ENCODE measurements at places on chromosomes 5 and 9.

DNA sequence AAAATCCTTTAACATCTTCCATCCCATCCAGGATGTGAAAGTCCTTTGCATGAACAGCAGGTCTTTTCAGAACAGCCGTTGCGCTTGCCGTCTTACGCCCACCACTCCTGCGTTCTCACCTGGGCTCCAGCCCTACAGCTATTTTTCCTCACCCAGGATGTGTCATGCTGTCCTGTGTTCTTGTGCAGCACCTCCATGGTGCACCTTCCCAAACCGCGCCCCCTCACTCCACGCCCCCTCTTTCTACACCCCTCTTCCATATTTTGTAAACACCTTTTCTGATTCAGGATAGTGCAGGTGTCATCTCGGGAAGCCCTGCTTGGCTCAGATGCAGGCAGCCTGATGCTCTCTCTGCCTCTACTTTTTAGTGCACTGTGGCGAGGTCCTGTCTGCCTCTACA lies 18.4 kb downstream of the CAMK4 start:
- no peak for DNase-seq

- no peak for DNase-seq
Measured at GRCh38 chr5:95624368-95624767, 4.5 kb downstream of the GPR150 start.

- DNase-seq: no peak
Measured at GRCh38 chr5:62720031-62720441, 141.4 kb downstream of the LRRC70 start.

DNA sequence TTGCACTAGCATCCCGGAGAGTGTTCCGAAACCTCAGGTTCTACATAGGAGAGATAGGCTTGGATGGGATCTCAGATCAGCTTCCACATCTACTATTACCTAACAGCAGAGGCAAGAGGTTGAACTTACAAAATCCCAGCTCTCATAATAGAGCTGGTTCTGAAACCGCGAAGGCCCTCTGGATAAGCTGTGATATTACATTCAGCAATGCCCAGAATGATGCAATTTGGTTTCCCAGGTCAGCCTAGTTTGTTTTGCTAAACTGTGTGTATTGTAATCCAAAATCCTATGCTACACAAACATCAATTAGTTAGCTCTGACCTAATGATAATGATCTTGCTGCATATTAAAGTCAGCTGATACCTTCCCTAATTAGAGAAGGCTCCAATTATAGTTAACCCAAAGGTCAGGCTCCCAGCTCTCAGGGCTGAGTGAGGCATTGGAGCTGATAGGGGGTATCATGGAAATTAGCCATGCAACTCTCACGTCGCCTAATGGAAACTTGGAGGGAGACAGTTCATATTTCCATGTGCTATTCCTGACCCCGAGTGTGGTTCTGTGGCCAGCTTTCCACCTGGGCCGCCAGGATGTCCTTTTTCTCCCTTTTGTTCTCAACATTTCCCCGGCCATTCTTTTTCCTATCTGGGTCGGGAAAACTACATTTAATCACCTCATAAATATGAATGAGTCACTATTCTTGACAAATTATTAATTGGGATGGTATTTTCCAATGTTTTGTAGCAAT lies 278.4 kb upstream of the IRX1 start:
- DNase-seq: no peak

DNA sequence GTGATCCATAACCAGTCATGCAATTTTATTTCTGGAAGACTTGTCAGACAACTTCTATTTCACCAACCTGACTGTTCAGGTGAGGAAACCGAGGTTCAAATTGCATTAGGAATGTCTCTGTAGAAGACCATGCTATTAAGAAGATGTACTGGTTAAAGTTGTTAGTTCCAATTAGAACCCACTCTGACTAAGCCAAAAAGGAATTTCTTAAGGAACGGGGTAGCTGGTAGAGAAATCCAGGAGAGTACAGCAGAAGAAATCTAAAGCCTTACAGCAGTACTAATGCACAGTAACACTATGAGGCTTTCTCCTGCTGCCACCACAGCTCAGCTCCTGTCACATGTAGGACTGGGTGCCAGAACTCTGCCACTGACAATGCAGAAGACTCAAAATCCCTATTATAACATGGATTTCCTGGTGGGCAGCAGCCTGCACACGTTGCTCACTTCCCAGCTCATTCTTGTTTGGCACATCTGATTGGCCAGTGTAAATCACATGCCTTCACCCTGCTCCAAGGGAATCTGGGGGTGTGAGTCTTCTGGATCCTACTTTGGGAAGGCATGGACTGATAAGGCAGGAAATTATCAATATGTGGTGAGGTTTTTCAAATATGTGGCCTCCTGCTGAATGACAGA lies 37.1 kb downstream of the CAST start:
- DNase-seq: no peak

- peak; percentile 89 for DNase-seq
Measured at GRCh38 chr9:130446101-130446861, 1.5 kb downstream of the ASS1 start.

DNA sequence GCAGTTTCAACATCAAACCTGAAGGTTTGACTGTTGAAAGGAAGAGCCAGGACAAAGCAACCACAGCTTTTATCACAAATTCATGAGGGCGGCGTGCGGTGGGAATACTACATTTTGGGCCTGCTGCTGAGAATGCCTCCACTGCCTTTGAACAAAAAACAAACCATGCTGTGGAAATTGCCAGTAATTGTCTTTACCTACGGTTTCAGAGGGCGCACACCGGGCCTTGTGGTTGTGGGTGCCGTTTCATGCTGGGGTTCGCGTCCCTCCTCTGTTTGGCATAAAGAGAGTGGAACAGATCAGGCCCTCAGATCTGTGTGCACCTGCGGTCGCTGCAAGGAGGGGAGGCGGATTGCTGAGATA lies 27.6 kb upstream of the TCF7 start:
- no peak for DNase-seq

DNA sequence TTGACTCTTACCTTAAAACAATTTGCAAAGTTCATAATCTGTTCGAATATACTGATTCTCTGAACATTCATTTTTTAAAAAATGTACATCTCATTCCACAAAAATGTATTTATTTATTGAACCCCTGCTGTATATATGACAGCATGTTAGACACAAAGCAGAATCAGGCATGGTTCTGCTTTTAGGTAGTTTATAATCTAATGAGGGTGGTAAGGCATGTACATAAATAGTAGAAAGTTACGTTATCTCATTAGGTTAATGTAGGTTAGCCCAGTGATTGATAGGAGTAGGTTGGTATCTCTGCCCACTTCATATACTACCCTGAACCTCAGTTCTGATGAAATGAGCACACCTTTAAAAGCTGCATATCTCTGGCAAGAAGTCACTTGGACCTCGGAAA lies 89.8 kb downstream of the ERMP1 start:
- DNase-seq: no peak

DNA sequence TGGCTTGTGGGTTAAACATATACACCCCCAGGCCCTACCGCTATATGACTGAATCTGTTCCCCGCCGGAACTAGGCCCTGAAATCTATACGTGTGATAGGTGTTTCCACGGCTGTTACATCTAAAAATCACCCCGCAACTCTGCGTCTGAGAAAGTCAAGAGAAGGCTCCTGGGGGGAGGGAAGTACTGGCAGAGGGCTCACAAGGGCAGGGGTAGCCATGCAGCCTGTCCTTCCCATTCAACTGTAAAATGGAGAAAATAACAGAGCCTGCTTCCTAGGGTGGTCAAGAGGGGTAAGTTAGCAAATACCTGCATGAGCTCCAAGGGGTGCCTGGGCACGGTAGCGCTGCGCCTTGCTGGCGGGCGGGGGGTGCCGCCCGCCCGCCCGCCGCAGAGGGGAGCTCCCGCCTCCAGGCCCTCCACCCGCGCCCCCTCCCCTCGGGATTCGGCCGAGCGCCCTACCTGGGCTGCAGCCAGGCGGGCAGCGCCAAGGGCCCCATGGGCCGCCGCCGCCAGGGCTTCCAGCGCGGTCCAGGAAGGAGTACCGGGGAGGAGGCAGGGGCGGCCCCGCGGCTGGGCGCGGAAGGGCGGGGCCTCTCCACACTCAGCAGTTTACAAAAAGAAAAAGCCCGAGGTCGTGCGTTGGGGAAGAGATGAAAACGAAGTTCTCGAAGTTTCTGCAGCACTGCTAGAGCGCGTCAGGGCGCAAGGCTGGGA lies at the start of gene HACD4:
TSS of gene HACD4 (minus strand) at position 550 of the 717 bp plus-strand sequence. CDS start at position 500, 50 bp downstream.
- no peak for DNase-seq

- no peak for DNase-seq
Measured at GRCh38 chr9:121322737-121323448, 47.2 kb downstream of the STOM start.

DNA sequence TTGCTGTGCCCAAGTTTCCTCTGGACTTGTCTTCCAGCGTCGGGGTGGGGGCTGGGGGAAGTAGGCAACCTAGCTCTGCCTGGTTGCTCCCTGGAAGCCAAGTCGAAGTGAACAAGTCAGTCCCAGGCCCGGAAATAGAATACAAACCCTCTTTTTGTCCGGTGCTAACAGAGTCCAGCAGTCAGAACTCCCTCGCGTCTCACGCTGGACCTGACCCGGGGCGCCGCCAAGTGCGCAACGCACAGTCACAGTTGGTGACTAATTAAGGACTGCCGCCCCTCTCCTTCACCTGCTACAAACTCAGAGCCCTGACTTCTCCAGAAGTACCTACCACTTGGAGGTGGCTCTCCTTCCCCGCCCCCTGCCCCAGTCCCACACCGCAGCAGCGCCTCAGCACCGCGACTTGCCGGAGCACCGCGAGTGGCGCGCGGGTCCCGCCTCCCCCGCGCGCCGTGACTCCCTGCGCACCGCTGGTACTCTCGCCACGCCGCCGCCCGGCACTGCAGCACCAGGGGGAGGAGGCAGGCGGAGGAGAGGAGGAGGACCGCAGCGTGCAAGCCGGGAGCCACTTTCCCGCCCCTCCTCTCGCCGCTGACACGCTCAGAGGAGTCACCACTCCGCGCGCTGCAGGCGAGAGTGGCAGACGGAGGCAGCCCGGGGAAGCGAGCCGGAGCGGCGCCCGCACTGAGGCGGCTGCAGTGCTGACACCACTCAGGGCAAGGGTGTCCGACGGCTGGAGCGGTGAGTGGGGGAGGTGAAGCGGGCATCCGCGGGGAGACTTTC lies at the start of gene SV2C:
TSS of gene SV2C (plus strand) at position 612 of the 783 bp plus-strand sequence. CDS start 48,368 bp downstream, outside the sequence.
- no peak for DNase-seq

GRCh38 chr9:22170990-22171670 lies 162.0 kb upstream of the CDKN2B start:
- no peak for DNase-seq

GRCh38 chr5:135059000-135059923 lies 25.2 kb upstream of the PITX1 start:
- DNase-seq: no peak

DNA sequence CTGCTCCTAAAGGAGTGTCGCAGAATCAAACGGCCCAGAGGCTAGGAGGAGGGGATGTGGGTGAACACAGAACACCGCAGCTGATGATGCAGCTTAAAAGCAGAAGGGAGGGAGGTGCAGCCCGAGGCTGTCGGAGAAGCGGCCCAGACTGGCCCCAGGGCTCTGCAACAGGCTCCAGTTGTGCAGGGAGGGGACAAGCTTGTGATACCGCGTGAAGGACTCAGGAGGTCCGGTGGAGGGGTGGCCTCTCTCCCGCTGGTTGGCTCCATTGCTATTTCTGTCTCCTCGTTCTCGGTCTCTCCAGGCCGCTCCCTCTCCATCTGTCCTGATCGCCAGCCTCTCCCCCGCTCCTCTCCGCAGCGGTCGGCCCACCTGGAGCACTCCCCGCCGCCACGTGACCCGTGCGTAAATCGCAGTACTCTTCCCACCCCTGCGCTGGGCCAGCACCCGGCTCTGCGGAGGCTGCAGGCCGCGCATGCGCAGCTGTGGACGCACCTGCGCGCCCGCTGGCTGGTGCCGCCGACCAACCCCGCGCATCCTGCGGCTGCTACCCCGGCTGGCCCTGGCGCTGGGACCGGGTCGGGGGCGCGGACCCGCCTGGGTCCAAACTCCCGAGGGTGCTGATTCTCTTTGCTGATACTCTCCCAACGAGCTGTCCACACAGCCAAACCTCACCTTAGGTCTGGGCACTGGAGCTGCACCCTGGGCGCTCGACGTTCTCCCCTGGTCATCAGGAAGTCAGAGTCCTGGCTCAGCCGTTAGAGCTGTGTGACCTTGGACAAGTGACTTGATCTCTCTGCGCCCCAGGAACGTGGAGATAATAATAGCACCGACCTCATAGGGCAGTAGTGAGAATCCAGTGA lies 3.7 kb upstream of the STXBP1 start:
- DNase-seq: no peak

DNA sequence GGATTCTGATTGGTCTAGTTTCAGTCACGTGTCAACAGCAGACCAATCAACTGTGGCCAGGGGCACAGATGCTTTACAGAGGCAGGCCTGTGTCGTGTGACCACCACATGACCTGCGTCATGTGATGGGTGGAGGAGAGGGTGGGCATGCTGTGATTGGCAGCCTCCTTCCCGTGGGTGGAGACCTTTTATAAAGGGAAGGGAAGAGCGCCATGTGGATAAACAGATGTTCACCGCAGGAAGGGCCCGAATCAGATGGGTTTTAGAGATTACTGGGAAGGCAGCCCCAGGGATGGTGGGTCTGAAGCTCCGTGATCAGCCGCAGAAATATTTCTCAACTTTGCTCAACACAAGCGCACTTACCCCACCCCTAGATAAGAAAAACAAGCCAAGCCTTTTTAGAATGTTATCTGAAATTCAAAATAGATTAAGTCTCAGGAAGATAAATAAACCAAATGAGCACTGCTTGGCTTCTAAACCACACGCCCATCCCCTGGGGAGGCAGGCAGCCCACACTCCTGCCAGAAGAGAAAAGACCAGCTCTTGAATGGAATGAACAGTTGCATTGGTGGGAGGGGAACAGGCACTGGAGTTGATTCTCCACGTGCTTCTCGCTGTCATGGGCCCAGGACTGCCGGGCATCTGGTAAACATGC lies 43.6 kb downstream of the ROPN1L start:
- no peak for DNase-seq

DNA sequence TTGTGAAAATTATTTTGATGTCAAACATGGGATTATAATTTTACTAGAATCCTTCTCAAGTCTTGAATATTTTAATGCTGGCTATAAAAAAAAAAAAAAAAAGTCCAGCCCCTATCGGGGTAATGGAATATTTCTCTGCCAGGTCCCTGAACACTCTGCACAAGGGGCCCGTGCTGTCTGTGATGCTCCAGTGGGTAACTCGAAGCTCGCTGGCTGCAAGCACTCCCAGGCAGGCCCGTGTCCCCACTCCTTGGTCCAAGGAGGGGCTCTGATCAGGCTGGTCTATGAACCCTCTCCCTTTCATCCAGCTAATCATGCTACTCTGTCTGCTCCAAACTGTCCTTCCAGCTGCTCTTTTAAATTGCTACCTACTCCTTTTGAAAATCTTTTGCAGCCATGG lies 180.8 kb downstream of the GAPVD1 start:
- no peak for DNase-seq

DNA sequence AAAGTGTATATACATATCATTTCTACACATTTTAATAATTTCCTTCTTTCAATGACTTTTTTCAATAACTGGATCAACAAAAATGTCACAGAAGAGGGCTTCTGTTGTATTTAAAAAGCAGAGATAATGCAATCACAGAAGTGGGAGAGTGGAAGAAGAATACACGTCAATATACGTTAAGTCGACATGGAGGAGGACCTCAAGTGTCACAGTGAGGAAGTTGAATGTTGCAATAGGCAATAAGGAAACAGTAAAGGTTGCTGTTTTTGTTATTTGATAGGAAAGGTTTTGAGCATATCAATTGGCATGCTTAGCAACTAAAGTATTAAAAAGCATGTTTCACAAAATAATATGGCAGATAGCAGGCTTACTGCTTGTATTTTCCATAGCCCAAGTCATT lies 184.0 kb upstream of the NR4A3 start:
- DNase-seq: no peak
